Stimulated activated CD4-positive, alpha-beta T cell treated with anti-CD3 and anti-CD28 coated beads, Interleukin-12 subunit alpha, Interleukin-12 subunit beta, amount 100 ng/mL, for 24 hours (primary cell): ENCODE measurements at places on chromosomes 7 and 10.

- DNase-seq: no peak
Observed at GRCh38 chr10:99426689-99427088, 3.7 kb downstream of the GOT1 start.

GRCh38 chr10:82150123-82150900, 275.3 kb downstream of the NRG3 start:
- DNase-seq: no peak

DNA sequence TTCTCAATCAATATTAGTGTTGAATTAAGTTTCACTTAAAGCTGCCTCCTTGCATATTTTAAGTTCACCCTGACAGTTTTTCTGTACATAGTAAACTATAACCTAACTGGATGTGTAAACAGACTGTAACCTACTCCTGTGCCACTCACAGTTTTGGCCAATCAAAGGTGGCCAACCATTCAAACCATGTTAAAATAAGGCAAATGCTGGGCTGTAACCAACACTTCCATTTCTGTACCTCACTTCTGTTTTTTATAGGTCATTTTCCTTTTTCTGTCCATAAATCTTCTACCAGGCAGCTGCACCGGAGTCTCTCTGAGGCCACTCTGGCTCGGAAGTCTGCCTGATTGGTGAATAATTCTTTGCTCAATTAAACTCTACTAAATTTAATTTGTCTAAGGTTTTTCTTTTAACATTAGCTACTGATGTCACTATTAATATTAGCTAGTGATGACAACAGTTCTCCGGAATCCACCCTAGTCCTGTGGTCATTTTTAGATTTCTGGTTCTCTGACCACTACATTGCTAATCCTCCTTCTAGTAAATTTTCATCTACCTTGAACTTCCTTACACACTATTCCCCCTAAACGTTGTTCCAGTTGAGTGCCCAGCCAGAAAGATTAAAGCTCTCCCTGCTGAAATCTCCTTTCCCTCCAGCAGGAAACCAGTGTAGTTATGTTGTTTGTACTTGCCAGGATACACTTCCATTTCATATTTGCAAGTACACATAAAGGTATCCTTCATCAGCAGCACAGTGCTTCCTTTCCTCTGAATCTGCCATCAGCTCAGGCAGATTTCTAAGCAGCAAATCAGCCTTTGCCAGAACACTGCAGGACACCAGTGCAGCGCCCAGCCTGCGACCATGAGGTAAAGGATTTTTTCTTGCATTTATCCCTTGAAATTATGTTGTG, 18.6 kb upstream of the IFIT2 start:
- DNase-seq: no peak

DNA sequence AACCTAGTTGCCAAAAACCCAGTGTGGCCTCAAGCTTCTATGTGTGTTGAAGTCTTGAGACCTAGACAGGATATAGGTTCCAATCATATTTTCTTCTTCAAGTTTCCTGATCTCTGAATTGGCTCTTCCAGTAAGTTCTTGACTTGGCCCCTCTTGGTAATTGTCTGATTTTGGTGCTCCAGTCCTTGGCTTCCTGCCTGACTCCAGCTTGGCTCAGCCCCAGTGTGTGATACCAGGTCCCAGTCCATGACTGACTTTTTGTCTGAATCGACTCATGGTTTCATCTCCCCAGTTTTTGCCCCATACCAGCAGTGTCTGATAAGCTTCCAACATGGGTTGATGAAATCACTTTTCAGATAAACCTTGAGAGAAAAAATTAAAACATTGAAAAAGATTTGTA, 72.3 kb downstream of the FAS start:
- DNase-seq: no peak

DNA sequence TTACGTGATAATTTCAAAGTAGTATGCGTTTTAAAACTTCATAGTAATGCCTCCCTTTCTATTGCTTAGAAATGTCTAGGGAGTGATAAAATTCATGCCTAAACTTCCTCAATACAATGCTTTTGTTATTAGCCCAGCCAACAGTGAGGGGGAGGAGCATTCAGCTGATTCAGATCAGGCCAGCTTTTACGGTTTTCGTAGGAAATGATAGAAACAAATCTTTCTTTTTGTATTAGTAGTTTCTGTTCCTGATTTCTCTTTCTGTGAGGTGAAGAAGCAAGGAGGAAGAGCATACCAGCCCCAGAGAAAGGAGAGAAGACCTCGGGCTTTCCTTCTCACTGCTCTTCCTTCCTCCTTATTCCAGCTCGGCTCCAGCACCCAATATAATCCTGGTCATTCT, 35.2 kb upstream of the ITPRID1 start:
- DNase-seq: no peak
